ENCODE measurements at places on chromosomes 13 and 19. TPM values are rescaled to one million over a fixed set of nuclear protein-coding genes. Genes with fewer than 3 reads are reported as not detected.

- H3K4me1 ChIP-seq, result peaks cover 21% of the 10 kb centered on the region
- H3K36me3 ChIP-seq, result no peaks in the 10 kb centered on the region
- peak; percentile 64 for DNase-seq
- peaks cover 40% of the 10 kb centered on the region for H3K27me3 ChIP-seq
Observed at GRCh38 chr19:1492474-1493006, 1.6 kb downstream of the REEP6 start.

C19orf38 gene
- 0.99 TPM for total RNA-seq

- peaks cover 75% of the 10 kb centered on the region for H3K27me3 ChIP-seq
- no peaks in the 10 kb centered on the region for H3K4me1 ChIP-seq
- H3K4me3 ChIP-seq, result peak overlapping the region; percentile 25
- DNase-seq, result no peak
Observed at GRCh38 chr19:15194938-15195337, 5.9 kb downstream of the NOTCH3 start.

ICAM4 gene
- total RNA-seq, result not detected

DNA sequence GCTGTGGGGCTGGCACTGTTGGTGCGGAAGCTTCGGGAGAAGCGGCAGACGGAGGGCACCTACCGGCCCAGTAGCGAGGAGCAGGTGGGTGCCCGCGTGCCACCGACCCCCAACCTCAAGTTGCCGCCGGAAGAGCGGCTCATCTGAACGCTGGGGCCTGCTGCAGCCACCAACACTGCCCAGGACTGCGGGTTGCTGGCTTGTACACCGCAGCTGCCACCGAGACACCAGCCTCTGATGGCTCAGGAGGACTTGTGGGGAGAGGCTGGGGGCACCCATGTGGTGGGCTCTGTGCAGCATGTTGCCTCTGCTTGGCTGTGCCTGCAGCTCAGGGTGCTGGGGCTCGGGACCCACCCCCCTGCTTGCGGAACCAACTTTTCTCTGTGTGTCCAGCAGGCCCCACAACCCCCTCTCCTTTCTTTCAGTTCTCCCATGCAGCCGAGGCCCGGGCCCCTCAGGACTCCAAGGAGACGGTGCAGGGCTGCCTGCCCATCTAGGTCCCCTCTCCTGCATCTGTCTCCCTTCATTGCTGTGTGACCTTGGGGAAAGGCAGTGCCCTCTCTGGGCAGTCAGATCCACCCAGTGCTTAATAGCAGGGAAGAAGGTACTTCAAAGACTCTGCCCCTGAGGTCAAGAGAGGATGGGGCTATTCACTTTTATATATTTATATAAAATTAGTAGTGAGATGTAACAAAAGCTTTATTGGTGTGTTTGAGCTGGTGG, 2.6 kb downstream of the CRB3 start:
- no peak overlapping the region for H3K4me3 ChIP-seq
- no peak for DNase-seq
- no peak overlapping the region for H3K27ac ChIP-seq
- H3K27me3 ChIP-seq, result peaks cover 25% of the 10 kb centered on the region

ANGPTL8 gene
- not detected for total RNA-seq

DNA sequence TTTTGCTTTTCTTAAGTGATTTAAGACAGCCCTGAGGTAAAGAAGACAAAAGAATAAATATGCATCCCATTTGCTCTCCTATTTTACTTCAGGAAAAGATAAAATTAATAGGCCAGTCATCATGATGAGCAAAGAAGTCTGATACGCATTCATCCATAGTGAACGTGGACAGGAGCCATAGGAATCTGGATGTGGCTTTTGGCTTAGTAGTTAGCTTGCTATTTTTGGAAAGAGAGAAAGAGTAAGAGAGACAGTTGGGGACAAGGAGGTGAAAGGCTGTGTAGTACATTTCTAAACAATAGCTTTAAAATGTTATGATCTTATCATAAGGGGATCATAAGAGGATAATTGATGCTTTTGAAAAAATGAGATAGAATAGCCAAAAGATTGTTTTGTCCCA, 545.2 kb downstream of the IRS2 start:
- H3K4me1 ChIP-seq, result peaks cover 21% of the 10 kb centered on the region
- no peak overlapping the region for H3K27ac ChIP-seq
- no peaks in the 10 kb centered on the region for H3K36me3 ChIP-seq
- no peaks in the 10 kb centered on the region for H3K27me3 ChIP-seq
- H3K4me3 ChIP-seq, result no peak overlapping the region
- no peak for DNase-seq

HIPK4 gene
- not detected for total RNA-seq

TNNI3 gene
- total RNA-seq, result not detected

PLA2G4C gene
- total RNA-seq, result 11.8 TPM

DNA sequence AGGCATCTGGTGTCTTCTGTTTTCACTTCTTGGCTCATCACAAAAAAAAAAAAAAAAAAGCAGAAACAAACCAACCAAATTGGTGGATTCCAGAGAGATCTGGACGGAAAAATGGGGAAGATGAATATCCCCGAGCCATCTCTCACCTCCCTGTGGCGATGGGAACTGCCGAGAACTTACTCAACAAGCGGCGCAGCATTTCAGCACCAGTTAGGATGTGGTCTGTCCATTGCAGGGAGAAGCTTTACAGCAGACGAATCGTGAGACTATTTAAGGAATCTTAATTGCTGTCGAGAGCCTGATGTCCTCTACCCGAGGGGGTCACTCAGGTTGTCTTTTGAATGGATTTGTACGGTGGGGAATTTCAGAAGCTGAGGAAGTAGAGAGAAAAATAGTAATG, 17.3 kb upstream of the KDM4B start:
- H3K27ac ChIP-seq, result no peak overlapping the region
- no peaks in the 10 kb centered on the region for H3K36me3 ChIP-seq
- no peak for DNase-seq

DNA sequence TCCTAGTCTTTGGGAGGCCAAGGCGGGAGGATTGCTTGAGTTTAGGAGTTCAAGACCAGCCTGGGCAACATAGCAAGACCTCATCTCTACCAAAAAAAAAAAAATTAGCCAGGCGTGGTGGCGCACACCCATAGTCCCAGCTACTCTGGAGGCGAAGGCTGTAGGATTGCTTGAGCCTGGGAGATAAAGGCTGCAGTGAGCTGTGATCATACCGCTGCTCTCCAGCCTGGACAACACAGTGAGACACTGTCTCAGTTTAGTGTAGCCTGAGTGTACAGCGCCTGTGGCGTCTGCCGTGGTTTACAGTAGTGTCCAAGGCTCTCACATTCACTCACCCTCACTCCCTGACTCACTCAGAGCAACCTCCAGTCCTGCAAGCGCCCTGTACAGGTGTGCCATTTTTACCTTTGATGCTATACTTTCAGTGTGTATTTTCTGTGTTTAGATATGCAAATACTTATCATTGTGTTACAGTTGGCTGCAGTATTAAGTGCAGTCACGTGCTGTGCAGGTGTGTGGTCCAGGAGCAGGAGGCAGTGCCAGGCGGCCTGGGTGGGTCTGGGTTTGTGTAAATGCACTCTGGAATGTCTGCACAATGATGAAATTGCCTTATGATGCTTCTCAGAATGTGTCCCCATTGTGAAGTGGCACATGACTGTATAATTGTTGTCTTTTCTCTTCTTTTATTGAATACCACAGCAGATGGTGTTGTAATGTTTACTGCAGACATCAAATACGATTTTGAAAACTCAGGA, 36.1 kb upstream of the DCUN1D2 start:
- peaks cover 16% of the 10 kb centered on the region for H3K36me3 ChIP-seq
- no peak for DNase-seq
- no peaks in the 10 kb centered on the region for H3K4me1 ChIP-seq
- no peak overlapping the region for H3K4me3 ChIP-seq

DNA sequence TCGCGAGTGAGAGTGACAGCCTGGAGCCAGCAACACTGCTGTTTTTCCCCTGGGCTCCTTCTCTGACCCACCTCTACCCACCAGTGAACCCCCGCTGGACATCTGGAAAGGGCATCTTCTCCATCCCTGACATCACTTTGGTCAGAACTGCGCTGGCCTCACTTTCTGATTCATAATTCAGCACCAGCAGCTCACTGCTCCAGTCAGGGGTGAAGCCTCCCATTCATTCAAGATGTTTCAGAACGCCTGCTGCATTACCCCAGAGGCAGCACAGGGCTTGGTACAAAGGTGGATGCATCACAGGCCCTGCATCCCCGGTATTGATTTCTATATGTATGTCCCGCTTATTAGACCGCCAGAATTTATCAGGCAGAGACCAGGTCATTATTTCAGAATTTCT, 182.8 kb upstream of the TSHZ3 start:
- H3K4me3 ChIP-seq, result no peak overlapping the region
- DNase-seq, result no peak
- no peaks in the 10 kb centered on the region for H3K36me3 ChIP-seq
- H3K4me1 ChIP-seq, result no peaks in the 10 kb centered on the region

GRCh38 chr13:114064450-114065140, 67.8 kb downstream of the RASA3 start:
- no peaks in the 10 kb centered on the region for H3K36me3 ChIP-seq
- peaks cover 72% of the 10 kb centered on the region for H3K4me1 ChIP-seq
- peak overlapping the region; percentile 26 for H3K4me3 ChIP-seq
- H3K27ac ChIP-seq, result peak overlapping the region; percentile 97
- H3K27me3 ChIP-seq, result no peaks in the 10 kb centered on the region

DNA sequence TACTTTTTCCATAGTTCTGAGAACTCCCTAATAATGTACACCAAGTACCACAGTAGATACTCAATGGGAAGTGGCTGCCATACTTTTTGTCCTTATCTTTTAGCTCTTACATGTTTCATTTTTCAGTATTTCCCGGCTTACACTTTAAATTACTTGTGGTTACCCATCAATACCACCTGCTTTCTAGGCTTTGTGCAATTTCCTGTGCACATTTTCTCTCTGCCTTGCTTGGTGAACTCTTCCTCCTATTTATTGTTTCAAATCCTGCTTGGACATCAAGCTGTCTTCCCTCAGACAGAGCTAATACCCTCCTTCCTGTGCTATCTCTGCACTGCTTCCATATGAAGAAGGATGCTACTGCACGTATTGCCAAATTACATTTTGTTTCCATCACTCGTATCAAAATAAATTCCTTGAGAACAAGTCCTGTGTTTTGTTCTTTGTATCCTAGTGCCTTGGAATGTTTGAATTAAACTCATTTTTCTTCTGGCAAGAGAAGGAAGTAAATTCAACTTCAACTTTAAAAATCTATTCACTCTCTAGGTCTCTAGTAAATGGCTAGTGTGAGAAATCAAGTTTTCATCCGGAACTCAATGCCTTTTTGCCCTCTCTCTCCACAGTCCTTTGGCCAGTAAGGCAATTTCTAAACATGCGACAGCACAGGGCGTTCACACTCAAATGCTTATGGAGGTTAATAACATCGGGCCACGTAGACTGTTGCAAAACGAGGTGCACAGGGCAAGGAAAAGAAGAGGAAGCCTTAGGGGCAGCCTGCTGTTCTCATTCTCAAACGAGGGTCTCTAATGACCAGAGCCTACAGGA, 5.6 kb downstream of the ZAR1L start:
- H3K4me1 ChIP-seq, result peaks cover 10% of the 10 kb centered on the region
- H3K27me3 ChIP-seq, result no peaks in the 10 kb centered on the region
- H3K27ac ChIP-seq, result peak overlapping the region; percentile 59
- no peaks in the 10 kb centered on the region for H3K36me3 ChIP-seq
- DNase-seq, result no peak

DNA sequence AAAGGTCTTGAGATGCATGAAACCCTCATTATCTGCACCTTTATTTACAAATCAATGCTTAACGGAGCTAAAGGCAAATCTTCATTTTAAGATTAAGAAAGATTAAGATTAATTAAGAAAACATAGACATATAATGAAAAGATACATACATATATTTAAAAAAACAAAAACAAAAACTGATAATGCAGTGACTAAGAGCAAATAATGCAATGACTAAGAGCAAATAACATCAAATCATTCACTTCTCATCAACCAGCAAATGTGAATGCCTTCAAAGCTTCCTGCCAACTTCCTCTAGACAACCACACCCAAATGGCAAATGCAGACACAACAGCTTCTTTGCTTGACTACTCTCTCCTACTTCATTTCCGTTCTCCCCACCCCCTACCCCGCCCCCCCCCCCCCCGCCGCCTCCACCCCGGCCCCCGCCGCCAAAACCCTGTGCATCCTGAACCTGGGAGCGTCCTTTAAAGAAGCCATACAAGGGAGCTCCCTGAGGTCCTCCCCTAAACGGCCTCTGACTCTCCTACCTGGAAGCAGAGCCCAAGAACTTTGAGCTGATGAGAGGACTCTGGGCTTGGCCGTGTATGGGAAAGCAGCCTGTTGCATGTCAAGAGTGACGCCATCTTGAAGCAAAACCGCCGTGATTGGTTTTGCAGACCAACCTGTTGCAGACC, 24.5 kb downstream of the TEX101 start:
- no peak overlapping the region for H3K4me3 ChIP-seq
- H3K36me3 ChIP-seq, result no peaks in the 10 kb centered on the region
- no peaks in the 10 kb centered on the region for H3K27me3 ChIP-seq
- no peaks in the 10 kb centered on the region for H3K4me1 ChIP-seq

DNA sequence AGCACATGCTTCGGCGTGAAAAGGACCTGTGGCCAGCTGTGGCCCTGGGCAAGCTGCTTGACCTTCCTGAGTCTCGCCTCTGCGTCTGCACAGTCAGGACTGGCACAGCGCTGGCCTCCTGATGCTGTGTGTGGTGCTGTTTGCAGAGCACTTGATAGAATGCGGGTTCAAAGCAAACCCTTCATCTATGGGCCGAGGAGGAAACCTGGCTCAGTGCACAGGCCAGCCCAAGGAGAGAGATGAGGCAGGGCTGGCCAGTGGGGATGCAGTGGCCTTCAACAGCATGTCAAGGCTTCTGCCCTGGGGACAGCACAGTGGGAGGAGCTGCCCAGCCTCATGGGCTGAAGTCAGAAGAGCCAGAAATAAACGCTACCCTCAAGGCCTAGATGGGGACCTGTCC, 21.3 kb upstream of the VSTM2B start:
- no peak overlapping the region for H3K4me3 ChIP-seq
- H3K27me3 ChIP-seq, result peaks cover 6% of the 10 kb centered on the region
- H3K36me3 ChIP-seq, result no peaks in the 10 kb centered on the region
- H3K4me1 ChIP-seq, result no peaks in the 10 kb centered on the region
- DNase-seq, result peak; percentile 26
- H3K27ac ChIP-seq, result no peak overlapping the region

DNA sequence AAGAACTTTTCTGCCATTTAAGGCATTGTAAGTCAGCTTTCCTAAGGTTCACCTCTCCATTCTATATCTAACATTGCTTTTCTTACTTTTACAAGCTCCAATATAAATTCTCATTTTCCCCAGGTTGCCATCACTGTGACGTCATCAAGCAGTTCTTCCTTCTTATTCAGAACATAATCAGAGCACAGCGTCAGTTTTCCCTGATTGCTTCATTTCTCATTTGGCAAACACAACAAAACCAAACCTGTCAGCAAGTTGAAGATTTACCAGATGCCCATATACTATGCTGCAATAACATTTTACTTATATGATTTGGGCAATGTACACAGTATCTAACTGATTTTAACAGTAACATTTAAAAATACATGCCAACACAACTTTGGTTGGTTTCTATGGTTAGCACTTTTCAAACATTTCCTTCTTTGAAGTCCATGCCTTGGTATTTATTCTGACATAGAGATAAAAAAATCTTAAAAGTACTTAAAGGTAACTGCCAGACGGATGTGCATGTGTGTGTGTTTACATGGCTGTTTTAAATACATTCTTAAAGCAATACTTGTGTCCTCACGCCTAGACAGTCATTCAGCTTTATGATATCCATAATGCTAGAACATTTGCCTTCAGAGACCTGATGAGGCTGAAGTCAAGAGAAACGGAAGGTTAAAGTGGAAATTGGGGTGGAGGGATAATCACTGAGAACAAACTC, 264.0 kb downstream of the KLF12 start:
- DNase-seq, result no peak
- H3K4me1 ChIP-seq, result peaks cover 21% of the 10 kb centered on the region
- H3K27me3 ChIP-seq, result no peaks in the 10 kb centered on the region
- H3K27ac ChIP-seq, result peak overlapping the region; percentile 55

PLK5 gene
- not detected for total RNA-seq
